ENCODE measurements at places on chromosomes 7 and 10. TPM values are rescaled to one million over a fixed set of nuclear protein-coding genes. Genes with fewer than 3 reads are reported as not detected.

- no peak for DNase-seq
These were observed 79.9 kb downstream of the ANKRD61 start for GRCh38 chr7:6111041-6111440.

DNA sequence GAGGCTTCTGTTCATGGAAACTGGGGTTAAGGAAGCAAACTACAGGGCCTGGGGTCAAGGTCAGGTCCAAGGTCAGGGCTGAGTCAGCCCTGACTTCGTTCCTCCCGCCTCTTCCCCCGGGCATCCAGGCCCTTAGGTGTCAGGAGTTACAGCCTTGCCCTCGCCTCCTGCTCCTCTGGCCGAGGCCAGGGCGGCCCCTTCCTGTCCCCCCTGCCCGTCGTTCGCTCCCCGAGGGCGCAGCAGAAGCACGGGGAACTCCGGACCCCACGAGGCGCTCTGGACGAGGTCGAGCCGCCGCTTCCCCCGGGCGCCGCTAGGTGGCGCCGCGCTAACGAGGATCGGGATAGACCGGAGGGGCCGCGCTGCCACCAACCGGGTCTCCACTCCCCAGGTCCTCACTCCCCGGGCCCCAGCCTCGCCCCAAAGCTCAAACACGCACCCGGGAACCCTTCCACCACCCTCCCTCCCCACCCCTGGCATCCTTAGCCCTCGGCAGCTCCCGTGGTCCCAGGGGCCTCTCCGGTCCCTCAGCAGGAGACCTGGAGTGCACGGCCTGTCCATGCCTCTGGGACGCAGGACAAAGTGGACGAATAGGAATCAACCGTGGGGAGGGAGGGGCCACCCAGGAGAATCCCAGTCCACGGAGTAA, 59.2 kb upstream of the MYL10 start:
- no peak for DNase-seq

- no peak for DNase-seq
These were observed 145.7 kb upstream of the SH2B2 start for GRCh38 chr7:102140952-102141370.

- no peak for DNase-seq
These were observed 199.1 kb upstream of the LYZL2 start for GRCh38 chr10:30828680-30829079.

GRCh38 chr10:52455098-52455497, 141.0 kb downstream of the DKK1 start:
- no peak for DNase-seq

DNA sequence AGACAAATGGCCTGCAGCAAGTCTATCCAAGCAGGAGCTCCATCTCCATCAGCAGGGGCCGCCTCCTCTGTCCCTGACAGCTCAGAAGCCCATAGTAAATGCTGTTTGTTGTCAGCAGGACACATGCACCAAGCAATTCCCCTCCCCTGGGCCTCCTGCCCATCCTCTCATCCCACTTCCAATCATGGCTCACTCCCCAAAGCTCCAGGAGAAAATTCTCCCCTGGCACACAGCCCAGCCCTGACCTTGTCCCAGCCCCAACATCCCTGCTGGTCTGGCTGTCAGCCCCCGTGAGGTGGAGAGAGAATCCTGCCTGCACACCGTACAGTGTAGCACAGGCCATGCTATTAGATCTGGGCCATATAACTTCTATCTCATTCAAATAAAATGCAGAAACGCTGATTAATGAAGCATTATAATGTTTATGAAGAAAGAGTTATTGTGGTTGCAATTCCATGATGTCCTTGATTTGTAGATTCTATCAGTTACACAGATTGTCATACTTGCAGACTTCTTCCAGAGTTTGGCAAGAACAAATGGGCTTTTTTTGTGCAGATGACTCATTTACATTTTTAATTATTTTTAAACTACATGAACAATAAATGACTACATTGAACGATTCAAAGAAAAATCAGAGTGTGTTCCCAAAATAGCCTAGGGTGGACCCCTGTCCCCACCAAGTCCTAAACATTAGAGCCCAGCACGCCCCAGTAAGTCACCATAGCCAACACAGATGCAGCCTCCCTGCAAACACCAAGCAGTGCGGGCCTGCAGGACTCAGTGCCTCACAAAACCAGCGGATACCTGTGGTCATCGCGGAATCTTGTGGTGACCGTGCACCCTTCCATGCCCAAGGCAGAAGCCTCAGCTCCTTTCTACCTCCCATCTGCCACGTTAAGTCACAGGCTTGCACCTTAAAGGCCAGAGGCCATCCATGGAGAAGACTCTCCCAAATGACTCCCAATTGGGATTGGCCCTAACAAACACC, 70.1 kb downstream of the COBL start:
- DNase-seq = no peak

GRCh38 chr7:12567015-12567414, 3.5 kb upstream of the SCIN start:
- DNase-seq = no peak

DNA sequence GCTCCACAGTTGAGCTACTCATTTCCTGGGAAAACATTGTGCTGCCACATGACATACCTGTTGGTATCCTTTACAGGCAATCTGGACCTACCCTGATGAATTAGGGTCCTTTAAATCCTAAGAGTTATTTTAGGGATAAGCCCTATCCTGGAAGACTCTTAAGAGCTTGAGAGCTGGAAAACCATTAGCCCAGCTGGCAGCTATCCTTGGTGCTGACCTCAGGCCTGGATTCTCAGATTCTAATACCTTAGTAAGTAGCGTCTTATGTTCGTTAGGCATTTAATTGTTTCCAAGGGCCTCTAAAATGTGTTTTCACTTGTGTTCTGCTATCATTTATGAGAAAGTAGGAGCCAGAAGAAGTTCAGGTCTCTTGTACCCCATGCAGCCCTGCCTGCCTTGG, 93.0 kb upstream of the SORCS3 start:
- DNase-seq = no peak

Gene CPA5
- total RNA-seq = not detected

Gene NPC1L1
- 0.23 TPM for total RNA-seq

- no peak for DNase-seq
These were observed 21.0 kb downstream of the OR2F1 start for GRCh38 chr7:143975617-143976016.

DNA sequence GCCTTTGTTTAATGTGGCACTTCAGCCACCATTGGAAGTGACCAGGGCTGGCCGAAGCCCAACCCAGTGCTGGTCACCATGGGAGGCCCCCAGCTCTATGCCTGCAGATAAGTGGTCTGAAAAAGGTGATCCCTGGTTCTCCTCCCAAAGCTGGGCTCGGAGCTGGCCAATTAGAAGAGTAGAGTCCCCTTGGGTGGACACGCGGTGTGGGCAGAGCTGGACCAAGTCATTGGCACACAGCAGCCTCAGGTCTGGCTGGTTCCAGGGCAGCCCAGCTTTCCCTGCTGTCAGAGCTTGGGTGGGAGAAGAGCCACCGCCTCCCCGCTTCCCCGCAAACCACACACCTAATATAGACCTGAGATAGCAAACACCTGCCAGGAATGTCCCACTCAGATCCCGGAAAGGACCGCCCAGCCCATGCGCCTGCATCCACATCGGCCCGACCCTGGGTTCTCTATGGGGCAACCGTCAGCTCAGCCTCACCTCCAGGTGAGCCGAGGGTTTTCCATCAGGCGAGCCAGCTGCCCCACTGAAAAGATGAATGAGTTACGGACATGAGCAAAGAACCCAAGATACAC, 84.3 kb downstream of the TCERG1L start:
- DNase-seq = no peak

DNA sequence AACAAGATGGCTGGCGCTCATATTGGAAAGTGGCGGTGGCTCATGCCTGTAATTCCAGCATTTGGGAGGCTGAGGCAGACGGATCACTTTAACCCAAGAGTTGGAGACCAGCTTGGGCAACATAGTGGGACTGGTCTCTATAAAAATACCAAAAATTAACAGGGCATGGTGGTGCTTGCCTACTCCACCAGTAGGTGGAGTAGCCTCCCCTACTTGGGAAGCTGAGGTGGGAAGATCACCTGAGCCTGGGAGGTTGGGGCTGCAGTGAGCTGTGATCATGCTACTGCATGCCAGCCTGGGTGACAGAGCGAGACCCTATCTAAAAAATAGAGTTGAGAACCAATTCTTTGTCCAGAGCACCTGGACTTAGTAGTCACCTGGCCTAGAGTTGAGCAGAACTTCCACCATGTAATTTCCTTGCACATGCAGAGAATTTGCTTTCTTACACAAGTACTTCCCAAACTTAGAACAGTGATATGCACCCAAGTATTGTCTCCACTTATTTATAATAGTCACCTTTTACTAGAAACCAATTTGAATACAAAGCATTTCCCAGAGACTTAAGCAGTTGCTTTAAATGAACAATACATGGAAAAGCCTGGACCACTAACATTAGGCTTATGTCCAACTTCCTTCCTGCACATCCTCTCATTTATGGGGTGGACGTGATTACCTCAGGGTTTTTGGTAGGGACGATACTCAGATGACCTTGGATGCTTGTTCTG, 15.9 kb downstream of the LAMB4 start:
- DNase-seq = no peak

Gene MKI67
- 44.9 TPM for total RNA-seq

DNA sequence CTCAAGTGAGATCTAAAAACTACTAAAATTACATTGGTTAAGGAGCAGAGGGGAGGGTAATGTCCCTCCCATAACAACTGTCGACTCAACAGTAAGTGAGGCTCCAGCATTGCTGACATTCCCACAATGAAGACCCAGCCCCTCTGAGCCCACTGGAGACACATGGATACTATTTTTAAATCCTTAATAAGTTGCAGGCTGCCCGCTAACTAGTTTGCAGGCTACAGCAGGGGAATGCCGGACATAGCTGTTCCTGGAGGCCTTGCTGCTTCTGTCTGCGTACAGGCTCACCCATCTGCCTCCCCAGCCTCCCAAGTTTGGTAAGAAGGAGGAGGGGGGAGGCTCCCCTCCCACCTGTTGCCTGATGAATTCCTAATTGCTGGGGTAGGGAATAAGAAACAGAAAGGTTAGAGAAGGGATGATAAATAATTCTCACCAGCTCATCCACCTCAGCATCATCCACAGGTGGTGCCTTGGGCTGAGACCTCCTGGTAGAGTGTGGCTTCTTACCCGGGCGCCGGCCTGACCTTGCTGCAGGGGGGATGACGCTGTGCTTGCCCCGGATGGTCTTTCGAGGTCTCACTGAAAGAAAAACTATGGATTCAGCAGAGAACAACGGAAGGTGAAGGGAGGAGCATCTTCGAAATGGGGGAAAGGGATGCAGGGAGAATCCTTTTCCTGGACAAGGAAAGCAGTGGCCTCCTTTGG, 10.1 kb downstream of the FZD9 start:
- DNase-seq = no peak

Gene FAM237B
- total RNA-seq = not detected

DNA sequence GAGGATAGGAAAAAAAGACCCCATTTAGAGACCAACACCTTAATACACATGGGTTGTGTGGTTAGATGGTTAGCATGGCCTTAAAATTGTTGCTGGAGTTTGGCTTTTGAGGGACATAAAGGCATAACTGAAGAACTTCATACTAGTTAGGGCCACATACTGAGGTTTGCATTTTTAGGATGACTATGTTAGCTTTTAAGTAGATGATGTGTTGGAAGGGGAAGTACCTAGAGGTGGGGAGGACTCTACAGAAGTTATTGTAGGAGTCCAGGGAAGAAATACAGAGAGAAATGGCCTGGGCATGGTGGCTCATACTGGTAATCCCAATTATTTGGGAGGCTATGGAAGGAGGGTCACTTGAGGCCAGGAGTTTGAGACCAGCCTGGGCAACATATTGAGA, 40.5 kb downstream of the ENTPD1 start:
- DNase-seq = no peak

GRCh38 chr7:141313896-141314295, 237.3 kb upstream of the AGK start:
- DNase-seq = no peak

GRCh38 chr7:69934144-69934903, 336.0 kb downstream of the AUTS2 start:
- no peak for DNase-seq

DNA sequence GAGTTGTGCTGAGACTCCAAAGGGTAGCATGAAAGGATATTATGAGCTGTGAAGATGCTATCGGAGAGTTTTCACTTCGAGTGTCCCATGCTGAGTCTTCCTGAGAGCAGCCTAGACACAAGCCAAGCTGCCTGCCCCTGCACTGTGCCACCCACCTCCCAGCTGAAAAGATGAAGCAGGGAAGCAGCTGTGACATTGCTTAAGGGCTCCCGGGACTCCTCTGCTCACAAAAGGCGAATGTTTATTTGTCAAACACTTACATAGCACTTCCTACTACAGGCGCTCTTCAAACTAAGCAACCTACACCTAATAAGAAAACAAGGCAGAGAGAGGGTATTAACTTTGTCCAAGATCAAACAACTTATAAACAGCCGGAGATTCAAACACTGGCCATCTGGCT, 95.6 kb downstream of the OSBPL3 start:
- no peak for DNase-seq

Gene PRSS2
- total RNA-seq = not detected

Gene DLX6
- not detected for total RNA-seq

- DNase-seq = no peak
These were observed 11.5 kb upstream of the ANAPC16 start for GRCh38 chr10:72204296-72204695.

- DNase-seq = no peak
These were observed 103.3 kb downstream of the BBS9 start for GRCh38 chr7:33232632-33233145.

Data from epithelial cell of proximal tubule (primary cell).